Mucosa of gallbladder (tissue), 1 donor: ENCODE measurements at places on chromosomes 7 and 10. TPM values are rescaled to one million over a fixed set of nuclear protein-coding genes. Genes with fewer than 3 reads are reported as not detected.

The TMEM26 gene
- 0.55 TPM for total RNA-seq

The HTR7 gene
- 1.2 TPM for total RNA-seq

The NANOS1 gene
- 0.60 TPM for total RNA-seq

The HDAC9 gene
- 13.5 TPM for total RNA-seq

DNA sequence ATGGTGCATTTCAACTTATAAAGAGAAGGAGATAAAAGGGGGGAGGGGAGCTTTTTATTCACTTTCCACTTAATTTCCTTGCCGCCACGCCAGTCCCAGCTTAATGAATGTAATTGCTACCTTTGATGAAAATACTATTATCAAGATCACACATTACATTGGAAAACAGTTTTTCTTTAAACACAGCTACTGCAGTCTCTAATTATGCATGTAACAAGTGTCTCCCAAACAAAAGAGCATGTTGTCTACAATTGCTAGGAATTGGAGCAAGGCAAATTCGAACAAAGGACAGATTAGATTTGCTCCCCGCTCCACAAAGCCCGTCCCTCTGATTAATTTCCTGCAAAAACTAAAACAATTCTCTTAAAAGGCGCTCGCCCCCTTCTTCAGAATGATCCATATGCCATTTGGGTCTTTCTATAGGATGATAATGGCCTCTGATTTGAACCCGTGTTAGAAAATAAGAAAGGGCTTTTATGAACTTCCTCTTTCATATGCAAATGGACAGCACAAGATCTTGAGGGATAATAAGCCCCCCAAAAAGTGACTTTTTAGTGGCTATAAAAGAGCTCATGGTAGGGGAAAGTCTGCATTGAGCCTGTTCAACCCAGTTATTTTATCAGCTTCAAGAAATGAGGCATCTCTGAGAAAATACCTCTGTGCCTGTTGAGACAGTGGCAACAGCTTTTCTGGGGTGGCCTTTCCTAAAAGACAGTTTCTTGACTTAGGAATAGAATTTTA is 60.6 kb downstream of the ACADSB start:
- DNase-seq: no peak

DNA sequence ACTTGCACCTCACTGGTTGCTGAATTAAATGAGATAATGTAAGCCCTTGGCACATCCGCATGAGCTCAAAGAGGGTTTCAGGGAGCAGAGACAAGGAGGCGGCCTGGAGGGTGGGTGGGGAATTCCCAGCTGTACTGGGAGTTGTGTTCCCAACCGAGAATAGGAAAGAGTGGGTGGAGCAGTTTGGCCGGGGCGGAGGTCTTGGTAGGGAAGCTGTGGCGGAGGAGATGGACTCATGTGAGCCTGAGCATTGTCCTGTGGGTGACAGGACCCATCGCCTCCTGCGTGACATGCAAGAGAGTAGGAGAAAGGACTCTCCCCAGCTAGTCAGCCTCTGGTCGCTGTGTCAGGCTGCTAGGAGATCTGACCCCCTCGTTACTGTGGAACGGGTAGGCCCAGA is 41.0 kb upstream of the SAMD8 start:
- no peak for DNase-seq
